ENCODE measurements at places on chromosomes 13 and 19. TPM values are rescaled to one million over a fixed set of nuclear protein-coding genes. Genes with fewer than 3 reads are reported as not detected.

Gene FBN3
- not detected for total RNA-seq

- DNase-seq, result no peak
Observed at GRCh38 chr13:72970956-72971355, 87.8 kb upstream of the KLF5 start.

Gene SMG9
- total RNA-seq, result 16.3 TPM

Gene GJA3
- total RNA-seq, result 9.1 TPM

- DNase-seq, result peak; percentile 15
Observed at GRCh38 chr19:16559780-16560276, 12.4 kb downstream of the SLC35E1 start.

DNA sequence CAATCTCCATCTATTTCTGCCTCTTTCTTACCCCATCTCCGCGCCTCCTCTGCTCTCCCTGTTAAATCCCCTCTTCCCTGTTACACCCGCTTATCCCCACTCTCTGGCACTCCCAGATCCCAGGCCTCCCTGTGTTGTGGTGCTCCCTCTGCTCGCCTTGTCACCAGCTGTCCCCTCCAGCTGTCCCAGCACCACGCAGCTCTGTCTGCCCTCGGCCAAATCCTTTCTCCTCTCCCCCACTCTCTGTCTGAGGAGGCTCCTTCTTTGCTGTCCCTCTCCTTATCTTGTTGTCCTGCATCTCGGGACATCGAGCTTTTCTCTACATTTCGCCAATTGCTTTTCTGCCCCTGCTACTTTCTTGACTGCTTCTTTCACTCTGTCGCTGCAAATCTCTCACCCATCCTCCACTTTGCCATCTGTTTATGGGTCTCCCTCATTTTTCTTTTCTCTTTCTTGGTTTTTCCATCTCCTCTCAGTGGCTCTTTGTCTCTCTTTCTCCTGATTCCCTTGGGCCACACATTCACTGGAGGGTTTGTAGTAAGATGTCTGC, 941 bp downstream of the ZNF160 start:
- no peak for DNase-seq

GRCh38 chr13:76338003-76338402, 548.2 kb downstream of the KCTD12 start:
- no peak for DNase-seq

DNA sequence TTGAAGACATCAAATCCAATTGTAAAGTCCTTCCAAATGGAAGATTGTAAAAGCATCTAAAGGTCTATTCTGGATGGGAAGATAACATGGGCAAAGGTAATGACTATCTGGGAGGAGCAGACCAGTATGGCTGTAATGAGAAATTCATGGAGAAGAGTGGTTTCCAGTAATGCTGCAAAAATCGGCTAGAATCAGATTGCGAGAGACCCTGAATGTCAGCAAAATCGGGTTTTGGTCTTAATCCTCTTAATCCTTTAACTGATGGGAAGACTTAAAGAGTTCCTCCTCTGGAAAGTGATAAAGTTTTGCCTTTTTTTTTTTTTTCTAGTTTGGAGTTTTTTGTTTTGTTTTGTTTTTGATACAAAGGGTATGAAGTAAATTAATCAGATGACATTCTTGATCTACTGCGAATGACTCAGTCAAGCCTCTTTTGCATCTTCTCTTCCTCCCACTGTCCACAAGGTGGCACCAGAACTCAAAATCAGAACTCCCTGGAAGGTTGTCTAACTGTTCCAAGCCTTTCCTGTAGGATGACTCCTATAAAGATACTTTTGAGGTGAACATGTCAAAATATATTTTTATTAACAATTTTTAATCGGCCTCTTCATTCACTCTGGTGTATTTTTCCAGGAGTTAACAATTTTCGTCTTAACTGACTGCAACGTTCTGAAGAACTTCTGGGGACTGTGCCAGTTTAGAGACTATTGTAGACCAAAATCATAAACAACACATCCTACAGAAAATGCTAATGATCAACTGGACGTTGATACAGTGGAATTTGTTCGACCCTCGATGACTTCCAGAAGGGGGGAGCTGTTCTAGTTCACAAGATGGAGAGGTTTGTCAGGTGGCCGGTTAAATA, 213.3 kb upstream of the MIR17HG start:
- no peak for DNase-seq

Gene LRRC63
- total RNA-seq, result not detected

Gene KASH5
- total RNA-seq, result not detected

DNA sequence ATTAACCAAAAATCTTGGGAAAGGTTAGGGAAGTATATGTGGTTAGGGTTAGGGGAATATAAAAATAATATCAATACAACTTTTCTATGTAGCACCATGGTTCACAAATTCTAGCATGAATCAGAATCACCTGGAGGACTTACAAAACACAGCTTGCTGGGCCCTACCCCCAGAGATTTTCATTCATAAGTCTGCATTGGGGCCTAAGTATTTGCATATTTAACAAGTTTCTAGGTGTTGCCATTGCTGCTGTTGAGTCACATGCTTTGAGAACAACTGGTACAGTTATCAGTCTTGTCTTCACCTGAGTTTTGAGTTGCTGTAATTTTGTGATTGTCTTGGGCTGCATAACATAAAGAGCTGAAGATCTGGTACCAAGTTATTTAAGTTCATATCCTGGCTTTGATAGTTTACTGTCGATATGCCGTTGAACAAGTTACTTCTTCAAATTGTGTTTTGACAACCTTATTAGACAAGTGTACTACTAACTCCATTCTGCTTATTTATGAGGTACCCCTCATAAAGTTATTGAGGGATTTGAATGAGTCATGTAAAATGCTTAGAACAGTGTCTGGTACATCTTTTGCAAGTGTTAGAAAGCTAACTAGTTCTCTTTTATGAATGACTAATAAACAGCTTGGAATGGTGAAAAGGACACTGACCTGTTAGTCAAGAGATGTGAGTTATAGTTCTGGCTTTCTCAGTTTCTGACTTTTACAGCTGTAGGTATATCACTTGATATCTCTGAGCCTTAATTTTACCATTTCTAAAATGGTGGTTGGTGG, 132.9 kb downstream of the PAN3 start:
- no peak for DNase-seq

Gene C13orf42
- not detected for total RNA-seq

Gene CCDC8
- 47.0 TPM for total RNA-seq

GRCh38 chr19:35055715-35056179, 14.2 kb downstream of the HPN start:
- DNase-seq, result no peak

GRCh38 chr13:79287939-79288795, 117.9 kb downstream of the RBM26 start:
- DNase-seq, result no peak

DNA sequence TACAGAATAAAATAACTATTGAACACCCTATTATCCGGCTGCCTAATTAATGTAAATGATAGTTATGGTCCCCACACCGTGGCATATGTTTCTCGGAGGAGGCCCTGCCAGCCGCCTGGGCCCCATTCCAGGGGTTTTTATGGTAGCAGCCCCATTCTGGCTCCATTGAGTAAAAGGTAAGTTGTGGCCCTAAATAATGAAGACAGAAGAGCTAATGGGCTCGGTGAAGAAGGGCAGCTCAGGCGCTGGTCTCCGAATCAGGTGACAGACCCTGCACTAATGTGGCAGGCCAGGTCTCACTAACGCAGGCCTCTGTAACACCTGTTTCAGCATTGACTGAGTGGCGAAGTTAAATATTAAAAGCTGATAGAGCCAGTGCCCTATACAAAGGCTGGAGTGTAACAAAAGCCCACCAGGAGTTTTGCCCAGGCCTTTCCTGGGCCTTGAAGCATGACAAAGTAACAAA, 19.1 kb downstream of the POP4 start:
- DNase-seq, result no peak

Gene SIGLEC9
- 2.9 TPM for total RNA-seq

GRCh38 chr13:40605573-40605972, 60.9 kb downstream of the FOXO1 start:
- DNase-seq, result no peak

Gene ADAMTSL5
- 23.7 TPM for total RNA-seq

Gene MAST1
- total RNA-seq, result 0.34 TPM

- DNase-seq, result no peak
Observed at GRCh38 chr19:40322951-40323615, 25.1 kb downstream of the C19orf47 start.

Gene CEACAM1
- total RNA-seq, result 4.2 TPM

GRCh38 chr13:84130495-84131114, 248.3 kb upstream of the SLITRK1 start:
- no peak for DNase-seq

GRCh38 chr19:52171321-52172169, at the start of gene ZNF836:
Gene ZNF836, minus strand, starts transcription at chr19:52171621. Its CDS starts 3,549 bp downstream, at chr19:52168072.
- DNase-seq, result peak; percentile 92

DNA sequence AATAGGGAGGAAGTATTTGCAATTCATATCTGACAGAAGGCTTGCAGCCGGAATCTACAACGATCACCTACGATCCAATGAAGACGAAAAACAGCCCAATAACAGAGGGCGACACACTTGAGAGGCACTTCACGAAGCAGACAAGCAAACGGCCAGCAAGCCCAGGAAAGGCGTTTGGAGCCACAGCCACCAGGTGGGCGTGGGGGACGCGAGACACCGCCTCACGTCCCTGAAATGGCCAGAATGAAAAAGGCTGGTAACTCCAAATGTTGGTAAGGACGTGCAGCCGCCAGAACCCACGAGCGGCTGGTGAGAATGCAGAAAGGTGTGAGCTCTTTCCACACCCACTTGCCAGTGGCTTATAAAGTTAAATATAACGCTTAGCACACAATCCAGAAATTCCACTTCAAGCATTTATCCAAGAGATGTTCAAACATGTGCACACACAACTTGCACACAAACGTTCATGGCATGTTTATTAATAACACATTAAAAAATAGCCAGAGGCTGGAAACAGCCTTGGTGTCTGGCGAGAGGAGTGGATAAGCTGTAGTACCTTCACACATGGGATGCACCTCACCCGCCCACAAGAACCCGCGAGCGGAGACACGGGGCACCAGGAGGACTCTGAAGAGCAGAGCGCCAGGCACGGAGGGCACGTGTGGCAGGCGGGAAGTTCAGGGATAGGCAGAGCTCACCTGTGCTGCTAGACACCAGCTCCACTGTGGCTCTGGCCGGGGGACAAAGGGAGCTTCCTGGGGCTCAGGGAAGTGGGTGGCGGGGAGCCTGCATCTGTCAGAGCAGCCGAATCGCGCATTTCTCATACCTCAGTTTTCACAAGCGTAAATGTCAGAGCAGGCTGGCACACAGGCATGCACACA, 89.3 kb downstream of the SPACA7 start:
- no peak for DNase-seq

GRCh38 chr19:17323964-17324332, 10.7 kb downstream of the ANO8 start:
- peak; percentile 72 for DNase-seq

Gene PRRG2
- 0.74 TPM for total RNA-seq

Data from right cardiac atrium (tissue), 5 donors.